SK-MEL-5 (cell line): ENCODE measurements at places on chromosomes 12 and 14. TPM values are rescaled to one million over a fixed set of nuclear protein-coding genes. Genes with fewer than 3 reads are reported as not detected.
A peak's percentile ranks its signal among the peaks of the same experiment; 100 is the strongest.

GRCh38 chr12:52839436-52840105, 5.5 kb upstream of the KRT79 start:
- DNase-seq: no peak

DNA sequence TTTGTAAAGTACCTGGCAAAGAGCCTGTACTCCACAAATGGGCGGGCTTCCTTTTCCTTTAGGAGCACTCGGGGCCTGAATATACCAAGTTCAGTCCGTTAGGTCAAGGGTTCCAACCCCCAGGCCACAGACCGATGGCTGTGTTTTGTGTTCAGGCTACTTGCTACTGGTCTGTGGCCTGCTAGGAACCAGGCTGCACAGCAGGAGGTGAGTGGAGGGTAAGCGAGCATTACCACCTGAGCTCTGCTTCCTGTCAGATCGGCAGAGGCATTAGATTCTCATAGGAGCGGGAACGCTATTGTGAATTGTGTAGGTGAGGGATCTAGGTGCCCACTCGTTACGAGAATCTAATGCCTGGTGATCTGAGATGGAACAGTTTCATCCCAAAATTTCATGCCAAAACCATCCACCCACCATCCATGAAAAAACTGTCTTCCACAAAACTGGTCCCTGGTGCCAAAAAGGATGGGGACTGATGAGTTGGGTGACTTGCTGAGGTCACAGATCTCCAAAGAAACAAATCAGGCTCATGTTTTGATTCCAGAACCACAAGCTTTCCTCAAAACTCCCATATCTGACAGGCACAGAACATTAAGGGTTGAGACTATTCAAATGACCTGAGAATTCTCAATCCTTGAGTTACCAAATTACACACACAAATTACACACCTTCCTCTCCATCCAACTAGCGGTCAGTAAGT, 4.2 kb downstream of the CSRP2 start:
- no peak for DNase-seq

GRCh38 chr12:21483531-21483930, 17.9 kb downstream of the RECQL start:
- DNase-seq: no peak

GRCh38 chr14:80055667-80056496, 155.4 kb downstream of the DIO2 start:
- peak; percentile 63 for DNase-seq

DNA sequence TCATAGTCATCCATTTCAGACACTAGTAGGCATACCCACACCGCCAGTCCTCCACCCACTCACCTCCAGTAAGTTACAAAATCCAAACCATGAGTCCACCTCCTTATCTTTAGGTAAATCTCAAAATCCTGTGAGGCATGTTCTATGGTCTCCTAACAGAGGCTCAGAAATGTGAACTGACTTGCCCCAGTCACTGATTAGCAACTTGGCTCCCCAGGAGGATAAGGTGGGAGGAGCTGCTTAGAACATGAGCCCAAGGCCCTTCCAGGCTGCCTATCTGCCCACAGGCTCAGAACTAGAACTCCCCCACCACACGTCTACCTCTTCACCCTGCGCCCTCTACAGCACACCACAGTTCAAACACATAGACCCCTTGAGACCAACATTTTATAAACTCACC, 19.9 kb downstream of the SETD3 start:
- no peak for DNase-seq

DNA sequence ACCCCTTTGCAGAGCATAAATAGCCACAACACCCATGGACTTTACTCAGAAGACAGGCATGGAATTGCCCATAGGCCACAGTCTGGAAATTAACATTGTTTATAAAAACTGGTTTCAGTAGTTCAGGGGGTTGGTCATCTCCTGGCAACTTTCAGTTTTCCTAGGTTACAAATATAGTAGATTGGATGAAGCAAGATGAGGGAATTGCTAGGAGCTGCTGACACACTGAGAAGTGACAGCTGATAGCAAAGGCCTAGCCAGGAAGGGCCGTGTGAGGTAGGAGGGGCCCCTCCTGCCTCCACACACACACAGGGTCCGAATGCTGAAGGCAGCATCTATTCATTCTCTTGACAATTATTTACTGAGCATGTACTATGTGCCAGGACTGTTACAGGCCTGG, 8.3 kb downstream of the GALNT16 start:
- no peak for DNase-seq

GRCh38 chr12:26469421-26470180, 274.2 kb downstream of the SSPN start:
- DNase-seq: no peak

GRCh38 chr12:103928682-103929045, 1.5 kb upstream of the HSP90B1 start:
- DNase-seq: no peak

GRCh38 chr12:117472983-117473382, 111.6 kb upstream of the NOS1 start:
- DNase-seq: peak; percentile 47

DNA sequence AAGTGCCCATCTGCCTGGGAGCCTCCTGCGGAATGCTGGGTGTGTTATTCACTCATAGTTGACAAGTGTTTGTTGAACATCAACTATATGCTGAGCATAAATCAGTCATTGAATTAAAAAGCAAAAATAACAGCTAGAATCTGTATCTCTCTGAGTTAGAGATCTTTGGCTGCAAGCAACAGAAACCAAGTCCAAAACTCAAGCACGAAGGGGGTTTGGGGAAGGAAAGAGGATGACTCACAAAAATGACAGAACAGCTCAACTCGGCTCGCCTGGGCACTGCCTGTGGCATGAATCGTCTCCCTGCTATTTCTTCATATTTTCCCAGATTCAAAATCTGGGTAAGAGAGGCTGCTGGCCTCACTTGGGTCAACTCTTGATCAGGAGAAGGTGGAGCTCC, 72.6 kb upstream of the NCOR2 start:
- DNase-seq: no peak

- DNase-seq: no peak
These were observed 23.2 kb downstream of the NRDE2 start for GRCh38 chr14:90308561-90308960.

- no peak for DNase-seq
These were observed 35.1 kb downstream of the NINJ2 start for GRCh38 chr12:627863-628741.

- no peak for DNase-seq
These were observed 64.9 kb downstream of the ARID2 start for GRCh38 chr12:45794422-45794821.

GRCh38 chr14:93903342-93904184, 23.6 kb upstream of the FAM181A start:
- peak; percentile 68 for DNase-seq

Gene SLC8B1
- 3.9 and 5.1 TPM in 2 replicates for total RNA-seq

Gene TEX52
- not detected in 2 replicates for total RNA-seq

Gene NOVA1
- total RNA-seq: 1.0 and 2.2 TPM in 2 replicates

Gene DPPA3
- total RNA-seq: not detected in 2 replicates

Gene MAGOHB
- total RNA-seq: 62.0 and 66.9 TPM in 2 replicates

Gene LRRC23
- total RNA-seq: 10.0 and 10.7 TPM in 2 replicates
